Right ventricle myocardium superior (tissue), 1 donor: ENCODE measurements at places on chromosomes 12 and 14.

- no peak for DNase-seq
These were observed 91.2 kb downstream of the PTGER2 start for GRCh38 chr14:52405314-52405713.

DNA sequence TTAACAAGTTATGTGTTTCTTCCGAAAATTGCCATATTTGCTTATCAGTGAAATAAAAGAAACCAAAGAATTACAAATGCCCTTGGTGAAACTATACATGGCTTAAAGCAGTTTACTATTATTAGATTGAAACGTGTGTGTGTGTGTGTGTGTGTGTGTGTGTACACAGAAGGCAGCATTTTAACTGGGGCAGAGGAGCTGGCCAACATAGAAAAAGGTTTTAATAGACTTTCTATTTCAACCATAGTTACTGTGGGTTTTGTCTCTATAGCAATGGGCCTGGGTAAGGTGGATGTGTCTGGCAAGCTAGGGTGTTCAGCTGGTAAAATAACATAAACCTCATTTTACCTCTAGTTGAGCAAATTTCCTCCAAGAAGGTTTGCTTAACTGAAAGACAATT, 6.5 kb downstream of the PRICKLE1 start:
- no peak for DNase-seq

- peak; percentile 76 for DNase-seq
These were observed 82.2 kb downstream of the ADCK1 start for GRCh38 chr14:77882098-77882497.

DNA sequence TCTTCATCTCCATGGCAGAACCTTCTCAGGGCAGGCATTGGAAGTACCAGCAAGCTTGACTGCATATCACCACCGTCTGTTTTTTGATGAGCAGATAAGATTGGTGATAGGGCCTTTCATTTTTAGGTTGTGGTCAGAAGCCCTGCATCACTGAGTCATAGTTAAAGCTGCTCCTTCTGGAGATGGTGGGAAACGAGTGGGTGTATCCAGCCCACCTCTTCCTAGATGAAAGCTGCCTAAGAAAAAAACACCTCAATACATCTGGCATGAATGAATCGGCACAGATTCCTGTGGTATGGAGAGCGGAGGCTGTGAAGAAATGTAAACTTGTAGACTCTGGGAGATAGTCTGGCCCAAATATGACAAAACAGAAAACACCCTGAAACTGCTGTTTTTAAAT, 248.7 kb upstream of the EGLN3 start:
- DNase-seq: no peak

- DNase-seq: no peak
These were observed 27.5 kb downstream of the ITPR2 start for GRCh38 chr12:26805401-26805971.

- no peak for DNase-seq
These were observed 83.3 kb downstream of the PLXNC1 start for GRCh38 chr12:94231709-94232108.

DNA sequence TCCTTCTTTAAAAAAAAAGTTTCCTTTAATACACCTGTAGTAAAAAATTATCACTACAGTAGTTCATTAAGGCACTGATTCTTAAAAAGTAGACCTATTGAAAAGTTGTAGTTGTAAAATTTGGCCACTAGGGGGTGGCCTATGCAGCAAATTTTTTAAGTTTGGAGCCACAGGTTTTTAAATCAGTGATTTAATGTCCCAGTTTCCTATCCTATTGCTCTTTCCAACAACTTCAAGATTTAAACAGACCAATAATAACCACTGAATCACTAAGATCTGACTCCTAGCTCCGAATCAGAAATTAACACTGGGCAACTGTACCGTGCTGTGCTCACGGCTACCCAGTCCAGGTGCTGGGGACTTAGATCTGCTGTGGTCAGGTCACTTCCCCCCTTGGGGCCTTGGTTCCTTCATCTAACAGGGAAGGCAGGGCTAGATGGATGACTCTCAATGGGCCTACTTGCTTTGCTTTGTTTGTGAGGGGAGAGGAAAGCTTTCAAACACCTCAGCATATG, 279.3 kb downstream of the MED13L start:
- no peak for DNase-seq
